Neural progenitor cell (in vitro differentiated cells): ENCODE measurements at places on chromosomes 3 and 15. TPM values are rescaled to one million over a fixed set of nuclear protein-coding genes. Genes with fewer than 3 reads are reported as not detected.
A peak's percentile ranks its signal among the peaks of the same experiment; 100 is the strongest.

The GP5 gene
- total RNA-seq: 0.03 TPM in 1 of 2 replicates, not detected in the other

The SLITRK3 gene
- 0.79 and 1.1 TPM in 2 replicates for total RNA-seq

The MAGEL2 gene
- 2.5 and 2.6 TPM in 2 replicates for total RNA-seq

The SERPINI2 gene
- total RNA-seq: not detected in 2 replicates

DNA sequence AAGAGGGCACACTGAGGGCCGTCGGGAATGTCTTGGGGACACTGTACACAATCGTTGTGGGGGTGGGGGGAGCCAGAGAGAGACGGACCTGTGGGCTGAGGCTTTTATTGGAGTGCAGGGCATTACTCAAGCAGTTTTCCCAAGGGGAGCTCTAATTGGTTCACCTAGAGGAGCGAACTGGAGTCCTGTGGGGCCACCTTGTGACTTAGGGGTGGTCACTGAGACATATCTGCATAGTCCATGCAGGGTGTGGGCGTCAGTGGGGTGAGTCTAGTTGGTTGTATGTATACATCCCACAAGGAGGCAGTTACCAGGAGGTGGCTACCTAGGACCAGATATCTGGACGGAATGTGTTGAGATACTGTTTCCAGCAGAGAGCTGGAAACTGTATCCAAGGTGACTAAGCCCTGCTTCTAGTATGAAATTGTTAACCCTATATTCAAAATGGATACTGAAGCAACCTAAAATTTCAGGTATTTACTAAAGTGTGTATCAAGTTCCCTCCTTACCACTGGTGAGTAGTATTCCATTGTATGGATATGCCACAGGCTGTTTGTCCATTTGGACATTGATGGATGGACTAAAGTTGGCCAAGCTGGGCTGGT lies 2.6 kb upstream of the PIGZ start:
- no peak for DNase-seq

- peak; percentile 9 for DNase-seq
Measured at GRCh38 chr3:50978991-50979667, 304.4 kb downstream of the DOCK3 start.

DNA sequence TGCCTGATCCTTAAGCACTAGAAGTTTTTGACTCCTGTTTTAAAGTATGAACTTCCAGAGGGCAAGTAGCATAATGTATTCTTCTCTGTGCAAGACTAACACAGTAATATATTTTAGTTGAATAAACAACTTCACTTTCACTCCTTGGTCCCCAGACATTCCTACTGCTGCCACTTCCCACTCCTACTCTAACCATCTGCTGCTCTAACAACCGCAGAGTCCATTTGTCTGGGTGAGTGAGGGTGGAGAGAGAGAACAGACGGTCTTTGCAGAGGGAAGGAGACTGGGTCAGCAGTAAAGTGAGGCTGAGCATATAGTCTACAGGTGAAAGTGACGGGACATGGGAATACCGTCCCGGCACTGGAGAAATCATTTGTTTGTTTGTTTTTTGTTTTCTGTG lies 301.0 kb upstream of the SLCO3A1 start:
- no peak for DNase-seq
